Activated T-cell treated with anti-CD3 and anti-CD28 coated beads for 1 hour (primary cell): ENCODE measurements at places on chromosomes 12 and 14.
A peak's percentile ranks its signal among the peaks of the same experiment; 100 is the strongest.

DNA sequence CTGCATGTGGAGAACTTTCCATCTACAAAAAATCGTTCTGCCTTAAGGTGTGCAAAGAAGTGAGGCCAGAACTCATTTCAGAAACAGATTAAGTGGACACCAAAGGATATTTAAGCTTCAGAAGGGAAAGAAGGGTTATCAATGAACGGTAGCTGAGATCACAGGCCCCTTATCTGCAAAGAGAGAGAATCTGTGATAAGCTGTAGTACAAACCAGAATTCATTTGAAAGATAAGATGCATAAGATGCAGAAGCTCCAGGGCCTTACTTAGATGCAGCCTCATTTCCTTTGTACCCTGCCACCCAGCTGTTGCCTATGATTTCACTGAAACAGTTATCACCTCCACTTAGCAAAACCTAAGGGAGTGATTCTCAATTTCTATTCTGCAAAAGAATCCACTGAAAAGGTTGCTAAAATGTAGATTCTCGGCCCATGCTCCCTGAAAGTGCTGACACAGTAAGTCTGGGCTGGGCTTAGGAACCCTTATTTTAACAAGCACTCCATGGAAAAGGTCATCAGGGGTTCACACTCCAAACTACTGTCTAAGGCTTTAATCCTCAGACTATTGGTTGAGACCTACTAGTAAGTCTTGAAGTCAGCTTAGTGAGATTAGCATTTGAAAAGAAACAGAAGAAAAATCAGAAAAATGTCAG is 64.8 kb downstream of the HELB start:
- no peak for DNase-seq

- no peak for DNase-seq
These were observed 67.5 kb downstream of the ETV6 start for GRCh38 chr12:11716794-11717518.

- no peak for DNase-seq
These were observed 98.3 kb downstream of the PDZRN4 start for GRCh38 chr12:41286426-41286825.

GRCh38 chr12:120468325-120468820 is 1.2 kb downstream of the SRSF9 start:
- peak; percentile 7 for DNase-seq

DNA sequence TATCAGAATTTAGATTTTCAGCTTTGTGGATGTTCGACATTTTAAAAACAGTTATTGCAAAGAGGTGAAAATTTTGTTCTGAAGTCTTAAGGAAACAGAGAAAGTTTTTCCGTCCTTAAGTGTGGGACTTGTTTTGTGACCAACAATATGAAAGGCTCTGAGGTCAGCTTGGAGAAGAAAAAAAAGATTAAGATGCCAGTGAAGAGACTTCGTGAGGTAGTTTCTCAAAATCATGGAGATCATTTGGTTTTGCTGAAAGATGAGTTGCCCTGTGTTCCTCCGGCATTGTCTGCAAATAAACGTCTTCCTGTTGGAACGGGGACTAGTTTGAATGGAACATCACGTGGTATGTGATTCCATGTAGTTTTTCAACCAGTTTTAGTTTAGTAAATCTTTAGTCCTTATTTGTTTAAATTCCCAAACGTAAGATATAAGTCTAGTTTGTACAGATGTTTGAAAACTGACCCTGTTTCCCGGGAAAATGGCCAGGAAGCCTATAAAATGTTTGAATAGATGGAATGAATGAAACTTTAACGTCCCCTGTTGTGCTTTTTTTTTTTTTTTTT is 682 bp downstream of the KIAA0586 start:
- no peak for DNase-seq

DNA sequence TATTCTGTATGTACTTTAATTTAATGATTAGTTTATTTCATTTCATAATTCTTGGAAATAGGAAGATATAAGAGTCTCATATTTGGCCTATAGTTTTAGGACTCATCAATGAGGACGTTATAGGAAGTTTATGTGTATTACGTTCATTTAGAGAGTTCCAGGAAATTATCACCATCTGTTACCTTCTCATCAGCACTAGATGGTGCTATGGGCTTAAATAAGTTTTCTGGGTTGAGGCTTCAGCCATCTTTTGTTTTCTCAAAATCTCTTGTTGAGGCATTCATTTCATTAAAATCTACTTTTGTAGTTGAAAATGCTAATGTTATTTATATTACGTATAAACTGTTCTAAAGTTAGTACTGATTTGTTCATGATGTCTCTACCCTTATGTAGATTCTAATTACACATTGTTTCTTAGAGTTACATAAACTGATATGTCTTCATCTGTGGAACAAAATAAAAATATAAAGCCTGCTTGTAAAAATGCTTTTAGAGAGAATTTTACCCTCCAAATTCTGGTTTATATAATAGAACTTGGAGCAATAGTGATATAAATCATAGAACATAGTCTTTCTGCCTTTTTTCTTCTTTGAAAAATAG is 89.2 kb downstream of the CFAP54 start:
- DNase-seq = no peak

DNA sequence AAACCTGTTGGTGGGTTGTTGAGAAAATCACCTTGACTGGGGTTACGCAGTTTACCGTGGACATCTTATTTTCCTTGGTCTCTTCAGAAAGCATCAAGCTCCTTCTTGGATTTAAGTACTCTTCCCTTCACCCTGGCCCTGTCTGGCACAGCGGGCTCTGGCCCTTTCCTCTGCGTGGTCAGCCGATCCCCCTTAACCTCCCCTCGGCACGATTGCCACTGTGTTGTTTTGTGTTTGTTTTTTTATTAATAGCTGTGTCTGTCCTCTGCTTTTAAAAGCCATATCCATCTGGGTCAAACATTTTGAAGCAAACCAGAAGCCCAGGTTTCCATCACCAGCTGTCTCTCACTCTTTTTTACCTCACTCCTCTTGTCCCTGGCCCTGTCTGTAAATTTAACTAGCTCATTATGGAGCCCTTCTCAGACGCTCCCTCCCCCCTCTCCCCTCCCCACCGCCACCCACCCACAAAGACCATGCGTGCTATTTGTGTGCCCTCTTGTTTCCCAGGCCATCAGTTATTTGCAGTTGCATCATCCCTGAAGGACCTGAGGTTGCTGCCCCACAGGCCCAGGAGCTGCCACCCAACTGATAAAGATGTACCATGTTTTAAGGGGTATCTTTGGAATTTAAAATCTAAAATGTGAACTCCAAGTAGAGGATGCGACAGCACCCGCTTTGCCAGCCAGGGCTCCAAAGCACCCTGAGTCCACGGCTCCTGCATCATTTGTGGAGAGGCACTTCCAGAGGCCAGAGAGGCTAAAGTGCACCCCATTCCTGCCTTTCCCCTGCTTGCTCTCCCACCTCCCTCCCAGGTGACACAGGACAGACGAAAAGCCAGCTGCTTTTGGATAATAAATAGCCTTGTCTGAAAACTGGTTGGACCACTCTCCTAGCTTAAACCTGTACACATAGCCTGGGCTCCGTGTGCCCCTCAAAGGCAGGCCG is 3.9 kb downstream of the BCL11B start:
- DNase-seq = no peak

DNA sequence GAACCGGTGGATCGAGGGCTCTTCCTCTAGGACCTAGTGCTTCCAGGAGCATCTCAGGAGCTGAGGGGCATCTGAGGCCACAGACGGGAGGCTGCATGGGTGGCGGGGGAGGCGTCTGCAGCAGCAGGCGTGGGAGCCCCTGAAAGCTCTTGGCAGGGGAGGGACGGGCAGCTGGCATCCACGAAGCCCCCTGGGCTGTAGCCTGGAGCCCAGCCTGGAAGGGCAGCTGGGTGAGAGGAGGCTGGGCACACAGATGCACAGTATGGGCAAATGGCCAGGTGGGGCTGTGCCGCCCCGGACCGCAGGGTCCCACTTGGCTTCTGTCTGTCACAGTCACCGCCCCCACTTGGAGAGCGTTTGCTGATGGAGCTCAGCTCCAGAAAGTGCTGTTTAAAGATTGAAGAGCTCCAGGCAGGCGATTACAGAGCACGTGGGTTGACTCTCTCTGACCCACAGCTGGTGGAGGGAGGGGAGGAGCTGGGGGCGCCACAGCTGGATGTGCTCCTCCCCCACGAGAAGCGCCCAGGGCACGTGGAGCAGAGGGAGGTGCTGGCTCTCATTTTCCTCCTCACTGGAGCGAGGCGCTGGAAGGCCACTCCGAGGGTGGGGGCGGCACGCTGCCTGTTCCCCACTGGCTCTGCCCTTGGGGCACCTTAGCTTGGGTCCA is 155.0 kb upstream of the C14orf180 start:
- DNase-seq = no peak

DNA sequence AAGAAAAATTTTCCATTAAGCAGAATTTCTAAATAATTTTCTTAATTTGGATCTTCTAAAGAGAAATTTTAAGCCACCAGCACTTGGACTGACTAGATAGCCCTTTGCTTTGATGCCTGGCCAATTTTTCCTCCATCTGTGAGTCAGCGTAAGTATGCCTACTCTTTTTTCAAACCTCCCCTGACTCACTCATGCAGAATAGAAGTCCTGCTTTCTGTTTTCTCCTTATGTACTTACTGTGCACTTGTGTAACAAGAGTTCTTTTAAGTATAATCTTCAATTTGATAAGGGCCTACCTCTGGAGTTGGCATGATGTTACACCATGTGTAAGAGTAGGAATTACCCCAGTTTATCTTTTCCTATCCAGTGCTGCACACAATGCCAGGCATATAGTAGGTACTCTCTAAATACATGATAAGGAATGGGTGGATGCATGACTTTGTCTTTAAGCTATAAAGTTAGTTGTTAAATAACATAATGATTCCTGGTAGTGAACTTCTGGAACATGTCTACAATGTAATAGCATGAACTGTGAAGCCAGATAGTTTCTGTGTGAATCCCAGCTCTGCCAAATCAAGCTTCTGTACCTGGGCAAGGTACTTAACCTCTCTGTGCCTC is 329.6 kb downstream of the TMTC2 start:
- no peak for DNase-seq

- no peak for DNase-seq
These were observed 114.3 kb upstream of the RPH3A start for GRCh38 chr12:112677050-112677765.

DNA sequence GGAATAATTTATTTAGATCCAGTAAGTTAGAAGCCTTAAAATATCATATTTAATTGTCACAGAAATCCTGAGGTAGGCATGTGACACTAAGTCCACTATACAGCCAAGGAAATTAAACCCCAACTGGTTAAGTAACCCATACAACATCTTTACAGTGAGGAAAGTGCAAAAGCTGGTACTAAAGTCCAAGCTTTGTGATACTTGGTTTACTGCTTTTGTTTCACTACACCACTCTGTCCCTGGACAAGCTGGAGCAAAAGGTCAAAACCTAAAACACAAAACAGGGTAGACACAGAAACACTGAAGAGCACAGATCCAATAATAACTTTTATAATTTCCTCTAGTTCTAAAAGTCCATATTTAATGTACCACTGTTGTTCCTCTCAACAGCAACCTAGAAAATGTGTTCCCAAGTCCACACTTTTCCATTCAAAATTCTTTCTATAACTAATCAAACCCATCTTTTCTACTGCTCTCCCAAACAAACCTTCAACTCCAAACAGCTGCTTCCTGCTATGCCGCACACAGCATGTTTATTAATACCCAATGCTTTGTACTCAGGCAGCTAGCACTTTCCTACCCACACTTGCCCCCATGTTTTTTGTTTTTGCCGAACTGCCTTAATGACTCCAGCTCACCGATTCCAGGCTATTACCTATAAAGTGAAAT is 90.9 kb downstream of the MED13L start:
- no peak for DNase-seq

GRCh38 chr14:65110525-65110924 is 8.2 kb upstream of the MAX start:
- no peak for DNase-seq

- DNase-seq = no peak
These were observed 25.2 kb downstream of the SSH1 start for GRCh38 chr12:108832208-108832607.

DNA sequence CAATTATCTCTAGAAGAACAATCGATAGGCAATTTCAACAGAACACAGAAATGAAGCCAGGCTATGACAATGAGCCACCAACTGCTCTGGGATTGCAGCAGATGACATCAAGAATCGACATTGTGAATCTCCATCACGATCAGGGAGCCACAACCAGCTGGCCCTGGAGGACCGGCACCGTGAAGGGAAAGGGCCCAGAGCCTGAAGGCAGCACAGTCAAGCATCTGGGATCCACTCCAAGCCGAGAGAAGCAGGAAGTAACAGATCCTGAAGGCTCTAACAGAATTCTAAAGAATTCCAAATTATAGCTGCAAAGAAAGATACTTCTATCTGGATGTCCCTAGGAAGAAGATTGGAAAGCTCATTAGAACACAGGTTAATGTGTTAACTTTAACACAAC is 61.0 kb downstream of the LRRC74A start:
- DNase-seq = no peak

DNA sequence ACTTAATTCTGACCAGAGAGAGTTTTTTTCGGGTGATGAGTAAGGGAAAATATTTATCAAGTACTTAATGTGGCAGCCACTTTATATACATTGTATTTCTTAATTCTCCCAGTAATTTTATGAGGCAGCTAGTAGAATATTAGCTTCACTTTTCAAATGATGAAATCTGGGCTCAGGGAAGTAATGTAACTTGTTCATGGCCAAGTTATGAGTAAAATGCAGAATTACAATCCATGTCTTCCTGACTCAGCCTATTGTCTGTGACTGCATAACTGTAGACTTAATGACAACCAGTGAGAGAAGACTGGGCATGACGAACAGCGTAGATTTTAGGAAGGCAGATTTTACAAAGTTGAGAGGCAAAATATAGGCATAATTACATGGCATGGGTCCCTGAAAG is 106.7 kb upstream of the MIS18BP1 start:
- DNase-seq = no peak
